Left cardiac atrium (tissue), 4 donors: ENCODE measurements at places on chromosomes 13 and 19. TPM values are rescaled to one million over a fixed set of nuclear protein-coding genes. Genes with fewer than 3 reads are reported as not detected.

Gene SLC25A41
- total RNA-seq: 0.18 TPM

Gene KLK2
- total RNA-seq: not detected

Gene RELB
- 4.4 TPM for total RNA-seq

Gene GNA15
- total RNA-seq: 4.3 TPM

Gene TMEM205
- 89.9 TPM for total RNA-seq

Gene PRKCG
- not detected for total RNA-seq
